NCI-H748 treated with DMSO at 0.1 percent for 48 hours (cell line): ENCODE measurements at places on chromosomes 3 and 15.

GRCh38 chr3:119642746-119643473 is 17.5 kb downstream of the POPDC2 start:
- DNase-seq = no peak

- DNase-seq = no peak
These were observed 29.2 kb upstream of the CNTN3 start for GRCh38 chr3:74643636-74644035.

DNA sequence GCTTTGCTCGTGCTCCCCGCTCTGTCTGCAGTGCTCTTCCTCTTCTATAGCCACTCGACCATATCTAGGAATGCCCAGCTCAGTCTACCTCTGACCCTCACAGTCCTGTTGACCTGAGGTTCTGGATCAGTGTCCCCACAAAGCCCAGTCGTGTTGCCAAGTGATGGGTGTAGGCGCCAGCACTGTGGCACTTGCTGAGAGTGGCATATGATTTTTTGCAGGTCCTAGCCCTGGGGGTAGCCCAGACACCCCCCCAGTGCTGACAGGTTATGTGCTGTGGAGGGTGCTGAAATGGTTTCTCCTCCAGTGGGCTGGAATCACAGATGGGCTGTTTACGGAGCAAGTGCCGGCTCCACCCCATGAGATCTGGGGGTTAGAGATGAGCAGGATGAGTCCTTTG is 32.5 kb downstream of the ACAD9 start:
- DNase-seq = no peak

GRCh38 chr15:50192926-50193620 is 11.1 kb downstream of the SLC27A2 start:
- no peak for DNase-seq

DNA sequence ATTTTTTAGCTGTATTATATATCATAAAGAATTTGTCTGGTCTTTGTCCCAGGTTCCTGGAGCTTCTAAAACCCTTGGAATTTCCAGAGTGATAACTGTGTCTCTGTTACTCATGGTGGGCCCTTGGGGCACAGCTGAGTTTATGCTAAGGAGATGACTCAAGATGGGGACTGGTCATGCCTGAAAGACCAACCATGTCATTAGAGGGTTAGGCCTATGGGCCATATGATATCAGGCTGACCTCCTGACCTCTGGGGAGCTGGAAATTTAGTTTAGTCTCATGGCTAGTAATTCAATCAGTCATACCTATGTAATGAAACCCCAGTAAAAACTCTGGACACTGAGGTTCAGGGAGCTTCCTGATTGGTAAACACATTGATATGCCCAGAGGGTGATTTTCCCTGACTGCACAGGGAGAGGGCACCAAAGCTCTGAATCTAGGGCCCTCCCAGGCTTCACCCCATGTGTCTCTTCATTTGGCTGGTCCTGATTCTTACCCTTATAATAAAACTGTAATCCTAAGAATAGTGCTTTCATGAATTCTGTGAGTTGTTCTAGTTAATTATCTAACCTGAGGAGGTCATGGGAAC is 69.6 kb downstream of the EEFSEC start:
- DNase-seq = no peak

DNA sequence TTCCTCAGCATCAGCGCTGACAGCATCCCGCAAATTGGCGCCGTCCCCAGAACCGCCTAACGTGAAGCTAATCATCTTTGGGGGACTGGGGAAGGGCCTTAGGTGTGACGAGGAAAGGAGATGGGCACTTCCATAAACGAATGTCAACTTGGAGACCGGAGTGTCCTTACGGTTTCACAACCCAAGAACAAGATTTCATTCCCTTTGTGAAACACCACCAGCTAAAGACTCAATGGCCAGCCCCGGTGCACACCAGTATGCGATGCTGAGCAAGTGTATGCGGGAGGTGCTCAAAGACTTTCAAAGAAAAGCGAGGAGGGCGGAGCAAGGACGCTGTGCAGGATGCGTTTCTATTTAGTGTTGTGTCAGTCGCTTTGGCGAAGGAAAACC is 759 bp upstream of the TTBK2 start:
- peak; percentile 1 for DNase-seq

- no peak for DNase-seq
These were observed 26.4 kb upstream of the PIGZ start for GRCh38 chr3:196995027-196995426.

GRCh38 chr3:67437789-67438188 is 216.6 kb downstream of the SUCLG2 start:
- no peak for DNase-seq

- no peak for DNase-seq
These were observed 3.5 kb downstream of the BTBD1 start for GRCh38 chr15:83063551-83063950.

GRCh38 chr3:123749711-123750110 is 134.4 kb downstream of the MYLK start:
- DNase-seq = no peak

GRCh38 chr3:88142094-88142624 is 7.6 kb upstream of the C3orf38 start:
- DNase-seq = no peak

- DNase-seq = no peak
These were observed 32.6 kb upstream of the GABRB3 start for GRCh38 chr15:26805470-26805869.

DNA sequence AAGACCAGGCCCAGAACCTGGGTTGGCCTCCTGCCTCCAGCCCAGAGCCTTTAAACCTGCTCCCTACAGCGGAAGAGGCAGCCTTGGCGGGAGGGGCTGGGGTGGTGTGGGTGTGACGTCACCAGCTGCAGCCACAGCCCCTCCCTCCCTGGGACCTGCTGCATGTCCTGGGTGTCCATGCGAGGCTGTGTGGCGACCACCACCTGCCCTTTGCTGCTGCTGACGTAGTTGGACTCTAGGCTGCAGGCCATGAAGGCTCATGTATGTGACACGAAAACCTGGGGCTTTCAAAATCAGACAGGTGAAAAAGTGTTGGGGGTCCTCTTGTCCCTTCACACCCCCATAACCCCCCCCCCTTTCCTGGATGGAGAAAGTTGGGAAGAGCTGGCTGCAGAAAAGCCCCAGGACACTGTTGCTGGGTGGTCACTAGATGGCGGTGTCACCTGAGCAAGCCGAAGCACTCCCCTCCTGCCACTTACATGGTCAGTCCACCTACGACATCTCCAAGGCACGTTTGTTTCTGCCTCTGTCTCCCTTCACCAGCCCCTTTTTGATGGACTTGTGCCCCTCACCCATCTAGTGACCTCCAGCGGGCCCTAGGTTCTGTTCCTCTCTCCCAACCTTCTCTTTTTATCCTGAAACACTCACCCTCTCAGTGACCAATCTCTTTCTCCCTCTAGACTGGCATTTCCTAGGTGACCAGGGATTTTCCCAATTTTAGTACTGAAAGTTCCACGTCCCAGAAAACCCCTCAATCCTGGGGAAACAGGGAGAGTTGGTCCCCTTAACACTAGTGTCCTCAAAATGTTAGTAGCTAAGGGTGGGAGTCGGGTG is 35.2 kb downstream of the SLC6A20 start:
- peak; percentile 26 for DNase-seq

GRCh38 chr3:119625451-119626153 is 27.9 kb downstream of the PLA1A start:
- DNase-seq = no peak

DNA sequence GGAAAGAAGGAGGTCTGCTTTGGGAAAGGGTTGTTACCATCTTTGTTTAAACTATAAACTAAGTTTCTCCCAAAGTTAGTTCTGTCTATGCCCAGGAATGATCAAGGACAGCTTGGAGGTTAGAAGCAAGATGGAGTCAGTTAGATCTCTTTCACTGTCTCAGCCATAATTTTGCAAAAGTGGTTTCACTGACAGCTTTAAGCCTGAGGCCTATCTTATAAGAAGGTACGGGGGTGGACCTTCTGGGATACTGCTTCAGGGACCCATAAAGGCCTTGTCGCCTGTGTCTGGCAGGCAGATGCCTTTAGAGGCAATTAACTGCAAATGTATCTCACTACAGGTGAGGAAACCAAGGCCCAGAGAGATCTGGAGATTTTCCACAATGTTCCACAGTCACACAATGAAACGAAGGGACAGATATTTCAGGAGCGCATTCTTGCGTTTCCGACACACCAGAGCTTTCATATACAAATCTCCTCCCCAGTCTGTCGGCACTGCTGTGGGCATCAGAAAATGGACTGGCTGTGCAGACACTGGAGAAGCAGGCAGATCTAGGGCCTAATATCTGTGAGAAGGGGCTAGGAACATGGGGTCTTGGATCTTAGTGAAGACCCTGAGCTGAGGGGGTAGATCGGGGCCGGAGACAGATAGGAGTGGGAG is 169.5 kb upstream of the SMAD3 start:
- no peak for DNase-seq
